Stomach (tissue), 19 donors: ENCODE measurements at places on chromosomes 7 and 10. TPM values are rescaled to one million over a fixed set of nuclear protein-coding genes. Genes with fewer than 3 reads are reported as not detected.

GRCh38 chr7:149422162-149422913 lies 38.5 kb downstream of the ZNF777 start:
- H3K36me3 ChIP-seq, result no peaks in the 10 kb centered on the region
- H3K4me3 ChIP-seq, result peak overlapping the region; percentile 48
- peak; percentile 74 for DNase-seq
- peak overlapping the region; percentile 72 for H3K27ac ChIP-seq

DNA sequence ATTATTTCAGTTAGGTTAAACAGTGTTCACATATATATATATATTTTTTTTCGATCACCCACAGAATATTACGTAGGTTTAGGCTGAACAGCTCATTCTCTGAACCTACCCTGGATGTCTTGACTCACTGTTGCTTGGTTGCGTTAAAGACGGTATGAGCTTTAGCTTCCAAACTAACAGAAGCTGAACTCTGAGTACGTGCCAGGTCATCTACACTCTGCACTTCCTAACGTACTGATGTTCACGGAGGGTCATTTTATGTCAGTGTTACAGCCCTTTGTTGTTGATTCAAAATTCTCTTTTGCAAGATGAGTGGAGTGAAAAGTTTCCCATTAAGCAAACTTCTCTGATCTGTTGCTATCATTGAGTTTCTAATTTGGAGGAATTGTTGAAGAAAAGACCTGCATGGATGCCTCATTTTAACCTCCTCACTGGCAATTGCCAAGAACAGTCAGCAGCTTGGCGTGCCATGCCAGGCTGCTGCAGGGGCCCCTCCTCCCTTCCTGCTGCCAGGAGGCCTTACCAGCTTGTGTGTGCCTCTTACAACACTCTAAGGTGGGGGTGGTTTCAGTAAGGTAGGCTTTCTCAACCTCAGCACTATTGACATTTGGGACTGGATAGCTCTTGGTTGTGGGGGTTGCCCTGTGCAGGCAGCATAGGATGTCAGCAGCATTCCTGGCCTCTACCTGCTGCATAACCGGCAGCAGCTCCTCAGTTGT lies 44.3 kb downstream of the INSYN2A start:
- H3K27ac ChIP-seq, result no peak overlapping the region
- no peaks in the 10 kb centered on the region for H3K4me1 ChIP-seq
- H3K36me3 ChIP-seq, result no peaks in the 10 kb centered on the region
- no peaks in the 10 kb centered on the region for H3K27me3 ChIP-seq
- no peak for DNase-seq
- no peak overlapping the region for H3K4me3 ChIP-seq

DNA sequence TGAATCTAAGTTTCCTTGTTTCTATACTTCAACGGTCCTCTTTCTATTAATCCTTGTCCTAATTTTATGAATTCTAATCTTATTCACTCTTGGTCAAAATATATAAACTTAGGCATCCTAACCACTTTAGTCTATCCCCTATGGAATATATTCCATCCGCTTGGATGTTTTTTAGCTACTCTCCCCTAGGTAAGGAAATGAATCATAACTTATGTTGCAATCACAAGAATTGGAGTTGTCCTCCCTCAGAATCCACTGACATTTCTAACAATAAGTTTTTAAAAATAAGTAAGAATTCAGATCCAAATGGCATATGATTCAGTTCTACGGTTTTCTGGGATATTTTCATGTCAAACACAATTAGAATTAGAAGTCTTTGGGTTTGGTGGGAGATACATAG lies 1081.6 kb downstream of the SORCS1 start:
- no peaks in the 10 kb centered on the region for H3K36me3 ChIP-seq
- no peaks in the 10 kb centered on the region for H3K27me3 ChIP-seq
- no peaks in the 10 kb centered on the region for H3K4me1 ChIP-seq
- no peak overlapping the region for H3K4me3 ChIP-seq
- H3K27ac ChIP-seq, result no peak overlapping the region

- no peaks in the 10 kb centered on the region for H3K4me1 ChIP-seq
- H3K27ac ChIP-seq, result no peak overlapping the region
- DNase-seq, result no peak
- H3K36me3 ChIP-seq, result no peaks in the 10 kb centered on the region
These were observed 10.9 kb upstream of the AOAH start for GRCh38 chr7:36735172-36735571.

DNA sequence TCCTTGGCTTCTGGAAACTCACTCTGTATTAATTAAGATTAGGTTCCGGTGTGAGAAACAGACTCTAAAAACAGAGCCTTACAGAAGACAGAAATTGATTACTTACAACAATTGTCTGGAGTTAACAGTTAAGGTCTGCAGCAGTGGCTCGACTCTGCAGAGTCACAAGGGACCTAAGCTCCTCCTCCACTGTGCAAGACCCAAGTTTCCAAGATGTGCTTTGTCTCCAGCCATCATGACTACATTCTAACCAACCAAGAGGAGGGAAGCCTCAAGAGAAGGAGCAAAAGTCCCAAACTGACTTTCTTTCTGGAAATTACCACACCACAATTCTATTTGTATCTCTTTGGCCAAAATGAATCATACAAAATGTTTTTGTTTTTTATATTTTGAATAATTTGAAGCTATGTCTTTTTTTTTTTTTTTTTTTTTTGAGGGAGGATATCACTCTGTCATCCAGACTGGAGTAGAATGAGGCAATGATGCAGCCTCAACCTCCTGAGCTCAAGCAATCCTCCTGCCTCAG lies 14.2 kb upstream of the ODAD2 start:
- H3K4me1 ChIP-seq, result no peaks in the 10 kb centered on the region
- H3K4me3 ChIP-seq, result no peak overlapping the region
- H3K27me3 ChIP-seq, result no peaks in the 10 kb centered on the region
- peak; percentile 12 for DNase-seq

- H3K4me3 ChIP-seq, result no peak overlapping the region
- H3K4me1 ChIP-seq, result peaks cover 7% of the 10 kb centered on the region
- H3K27me3 ChIP-seq, result no peaks in the 10 kb centered on the region
- no peaks in the 10 kb centered on the region for H3K36me3 ChIP-seq
These were observed 44.7 kb downstream of the MGMT start for GRCh38 chr10:129511758-129512157.

GRCh38 chr7:26673271-26673670 lies 191.1 kb downstream of the SKAP2 start:
- no peaks in the 10 kb centered on the region for H3K4me1 ChIP-seq
- no peaks in the 10 kb centered on the region for H3K27me3 ChIP-seq
- H3K4me3 ChIP-seq, result no peak overlapping the region
- DNase-seq, result no peak
- no peaks in the 10 kb centered on the region for H3K36me3 ChIP-seq
- H3K27ac ChIP-seq, result no peak overlapping the region

DNA sequence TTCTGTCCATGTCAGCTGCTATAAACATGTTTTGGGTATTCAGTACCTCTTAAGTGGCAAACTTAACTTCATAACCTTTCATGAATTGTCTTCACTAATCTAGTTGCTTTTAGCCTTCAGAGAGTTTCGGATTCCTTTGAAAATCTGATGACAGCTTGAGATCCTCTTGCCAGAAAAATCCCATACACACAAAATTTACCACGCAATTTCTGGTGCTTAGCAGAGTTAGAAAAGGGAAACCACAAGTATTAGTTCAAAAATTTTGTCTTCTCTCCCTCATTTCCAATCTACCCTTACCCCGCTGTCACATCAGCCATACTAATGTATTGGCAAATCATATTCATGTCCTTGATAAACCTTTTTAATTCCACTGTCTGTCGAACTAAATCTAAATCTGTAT lies 72.7 kb upstream of the TMEM106B start:
- H3K27ac ChIP-seq, result no peak overlapping the region
- H3K27me3 ChIP-seq, result no peaks in the 10 kb centered on the region
- H3K36me3 ChIP-seq, result no peaks in the 10 kb centered on the region
- no peaks in the 10 kb centered on the region for H3K4me1 ChIP-seq
- H3K4me3 ChIP-seq, result no peak overlapping the region
- no peak for DNase-seq

- no peak overlapping the region for H3K27ac ChIP-seq
- H3K4me1 ChIP-seq, result peaks cover 4% of the 10 kb centered on the region
- H3K36me3 ChIP-seq, result no peaks in the 10 kb centered on the region
- DNase-seq, result no peak
- H3K4me3 ChIP-seq, result no peak overlapping the region
These were observed 422.2 kb downstream of the PHTF2 start for GRCh38 chr7:78220754-78221153.

DNA sequence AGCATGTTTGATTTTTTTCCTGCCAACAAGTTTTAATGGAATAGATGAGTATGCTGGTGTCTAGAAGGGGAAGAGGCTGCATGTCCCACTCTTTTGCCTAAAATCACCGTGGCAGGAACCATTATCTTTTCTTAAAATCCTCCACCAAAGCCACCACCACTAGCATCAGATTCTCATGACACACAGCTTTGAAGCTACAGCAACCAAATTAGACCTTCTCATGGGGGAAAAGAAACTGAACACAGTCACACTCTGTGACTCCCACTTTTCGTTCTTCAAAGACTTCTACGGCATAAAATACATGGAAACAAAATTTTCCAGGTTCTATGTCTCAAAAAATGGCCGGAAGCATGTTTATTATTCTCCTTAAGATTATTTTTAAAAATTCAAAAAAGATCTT lies 81.8 kb downstream of the SGMS1 start:
- no peaks in the 10 kb centered on the region for H3K27me3 ChIP-seq
- no peaks in the 10 kb centered on the region for H3K36me3 ChIP-seq
- H3K4me1 ChIP-seq, result peaks cover 49% of the 10 kb centered on the region
- H3K27ac ChIP-seq, result no peak overlapping the region

DNA sequence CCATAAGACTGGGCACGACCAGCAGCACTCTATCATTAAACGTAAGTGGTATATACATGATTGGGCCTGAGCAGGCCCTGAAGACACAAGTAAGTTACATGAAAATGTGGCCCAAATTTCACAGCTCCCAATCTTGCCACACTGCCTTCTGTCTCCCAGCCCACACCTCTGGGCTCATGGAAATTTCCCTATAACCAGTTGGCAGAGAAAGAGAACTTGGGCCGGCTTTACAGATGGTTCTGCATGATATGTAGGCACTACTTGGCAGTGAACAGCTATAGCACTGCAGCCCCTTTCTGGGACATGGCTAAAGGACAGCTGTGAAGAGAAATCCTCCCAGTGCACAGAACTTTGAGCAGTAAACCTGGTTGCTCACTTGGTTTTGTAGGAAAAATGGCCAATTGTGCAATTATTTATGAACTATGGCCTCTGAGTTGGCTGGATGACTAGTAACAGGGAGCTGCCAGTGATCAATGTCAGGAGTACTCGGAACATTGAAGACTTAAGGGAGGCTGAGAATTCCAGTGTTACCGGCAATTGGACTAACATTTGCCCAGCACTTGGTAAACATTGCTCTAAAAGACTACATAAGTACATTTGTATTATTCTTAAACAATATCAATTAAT lies 1006.6 kb upstream of the LRRN3 start:
- no peaks in the 10 kb centered on the region for H3K36me3 ChIP-seq
- H3K4me1 ChIP-seq, result peaks cover 12% of the 10 kb centered on the region
- no peak overlapping the region for H3K27ac ChIP-seq

DNA sequence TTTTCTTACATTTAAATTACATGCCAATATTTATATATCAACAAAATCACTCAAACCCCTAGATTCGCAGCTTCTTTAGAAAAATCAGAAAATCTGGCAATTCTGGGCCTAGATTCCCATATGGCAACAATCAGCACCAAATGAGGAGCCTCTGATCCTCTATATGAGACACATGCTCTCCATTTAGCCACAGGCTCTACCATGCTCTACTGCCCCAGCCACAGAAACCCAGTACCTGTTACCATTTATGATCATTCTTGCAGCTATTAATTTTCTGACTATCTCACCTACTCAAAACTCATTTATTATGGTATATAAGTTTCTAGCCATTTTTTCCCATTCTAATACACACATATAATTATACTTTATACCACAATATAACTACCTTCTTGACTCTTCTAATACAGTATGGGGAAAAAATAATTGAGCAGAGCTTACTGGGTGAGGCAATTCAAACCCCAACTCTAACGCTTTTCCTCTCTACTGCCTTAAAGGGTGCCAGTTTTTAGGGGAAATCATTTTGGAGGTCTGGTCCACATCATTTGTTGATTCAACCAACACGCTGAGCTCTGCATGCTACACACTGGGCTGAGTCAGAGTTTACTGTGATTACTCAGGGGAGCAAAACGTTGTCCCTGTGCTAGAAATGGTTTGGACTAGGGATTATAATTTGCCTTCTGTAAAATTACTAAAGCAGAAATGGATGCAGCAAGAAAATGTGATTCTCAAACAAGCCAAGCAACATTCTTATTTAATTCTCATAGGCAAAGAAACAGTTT lies 11.6 kb downstream of the PDLIM1 start:
- no peaks in the 10 kb centered on the region for H3K27me3 ChIP-seq
- H3K36me3 ChIP-seq, result no peaks in the 10 kb centered on the region
- H3K27ac ChIP-seq, result peak overlapping the region; percentile 86
- DNase-seq, result no peak

DNA sequence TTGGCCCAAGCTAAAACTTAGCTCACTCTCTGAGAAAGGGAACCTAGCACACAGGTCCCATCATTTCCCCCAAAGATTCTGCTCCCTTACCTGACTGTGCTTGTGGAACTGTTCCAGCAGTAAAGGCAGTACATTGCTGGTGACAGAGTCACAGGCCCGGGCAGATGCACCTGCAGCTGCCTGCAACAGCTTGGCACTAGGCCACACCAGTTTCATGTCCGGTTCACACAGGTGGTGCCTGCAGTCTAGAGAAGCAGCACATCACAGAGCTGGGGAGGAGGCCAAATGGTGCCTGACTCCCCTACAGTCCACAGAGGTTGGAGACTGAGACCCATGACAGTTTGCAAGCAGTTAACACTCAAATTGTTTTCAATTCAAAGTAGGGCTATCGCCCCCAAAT lies 22.2 kb downstream of the ZDHHC16 start:
- H3K27ac ChIP-seq, result no peak overlapping the region
- H3K27me3 ChIP-seq, result no peaks in the 10 kb centered on the region
- H3K4me1 ChIP-seq, result peaks cover 10% of the 10 kb centered on the region
- DNase-seq, result peak; percentile 32

GRCh38 chr10:131816941-131817700 lies 83.7 kb upstream of the PPP2R2D start:
- H3K36me3 ChIP-seq, result no peaks in the 10 kb centered on the region
- H3K27me3 ChIP-seq, result peaks cover 9% of the 10 kb centered on the region
- H3K4me3 ChIP-seq, result no peak overlapping the region
- H3K4me1 ChIP-seq, result no peaks in the 10 kb centered on the region
- H3K27ac ChIP-seq, result no peak overlapping the region

GRCh38 chr10:44362866-44363711 lies 21.8 kb downstream of the CXCL12 start:
- H3K4me3 ChIP-seq, result no peak overlapping the region
- H3K27me3 ChIP-seq, result no peaks in the 10 kb centered on the region
- H3K27ac ChIP-seq, result no peak overlapping the region
- DNase-seq, result no peak
- H3K36me3 ChIP-seq, result no peaks in the 10 kb centered on the region
- peaks cover 6% of the 10 kb centered on the region for H3K4me1 ChIP-seq

Gene HOXA4
- 5.9 TPM for polyA plus RNA-seq

Gene LRRN3
- not detected for polyA plus RNA-seq

Gene BMPER
- 3.4 TPM for polyA plus RNA-seq

Gene ITPRID1
- not detected for polyA plus RNA-seq

Gene SORBS1
- 94.8 TPM for polyA plus RNA-seq

Gene FBXO24
- polyA plus RNA-seq, result 0.88 TPM

Gene SH2D4B
- not detected for polyA plus RNA-seq

Gene TBXAS1
- polyA plus RNA-seq, result 7.6 TPM

Gene ZNF239
- polyA plus RNA-seq, result 1.4 TPM

Gene RTKN2
- polyA plus RNA-seq, result 3.0 TPM

Gene SGPL1
- polyA plus RNA-seq, result 7.6 TPM

Gene C7orf33
- polyA plus RNA-seq, result not detected
